ENCODE measurements at places on chromosomes 16 and 17.
A peak's percentile ranks its signal among the peaks of the same experiment; 100 is the strongest.

DNA sequence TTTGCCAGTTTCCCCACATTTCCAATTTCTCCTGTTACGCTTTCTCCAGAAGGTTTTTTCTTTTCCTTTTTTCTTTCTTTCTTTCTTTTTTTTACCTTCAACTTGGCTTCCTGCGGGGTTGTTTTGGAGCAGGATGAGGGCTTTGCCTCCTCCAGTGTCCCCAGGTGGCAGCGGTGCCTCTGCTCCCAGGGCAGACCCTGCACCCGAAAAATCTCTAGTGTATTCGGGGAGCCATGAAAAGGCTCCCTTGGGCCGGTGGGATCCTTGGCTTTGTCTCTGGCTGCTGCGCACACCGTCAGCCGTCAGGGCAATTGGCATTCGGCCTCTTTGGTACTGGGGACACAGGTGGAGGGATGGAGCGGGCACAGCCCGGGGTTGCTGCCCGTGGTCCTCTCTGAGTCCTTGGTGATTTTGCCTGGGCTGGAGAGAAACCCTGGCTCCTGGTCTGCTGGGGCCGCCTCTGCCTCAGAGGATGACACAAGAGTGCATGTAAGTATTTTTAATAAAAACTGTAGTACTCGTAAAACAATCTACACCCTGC lies 846 bp downstream of the ITGB3 start:
- DNase-seq: no peak

DNA sequence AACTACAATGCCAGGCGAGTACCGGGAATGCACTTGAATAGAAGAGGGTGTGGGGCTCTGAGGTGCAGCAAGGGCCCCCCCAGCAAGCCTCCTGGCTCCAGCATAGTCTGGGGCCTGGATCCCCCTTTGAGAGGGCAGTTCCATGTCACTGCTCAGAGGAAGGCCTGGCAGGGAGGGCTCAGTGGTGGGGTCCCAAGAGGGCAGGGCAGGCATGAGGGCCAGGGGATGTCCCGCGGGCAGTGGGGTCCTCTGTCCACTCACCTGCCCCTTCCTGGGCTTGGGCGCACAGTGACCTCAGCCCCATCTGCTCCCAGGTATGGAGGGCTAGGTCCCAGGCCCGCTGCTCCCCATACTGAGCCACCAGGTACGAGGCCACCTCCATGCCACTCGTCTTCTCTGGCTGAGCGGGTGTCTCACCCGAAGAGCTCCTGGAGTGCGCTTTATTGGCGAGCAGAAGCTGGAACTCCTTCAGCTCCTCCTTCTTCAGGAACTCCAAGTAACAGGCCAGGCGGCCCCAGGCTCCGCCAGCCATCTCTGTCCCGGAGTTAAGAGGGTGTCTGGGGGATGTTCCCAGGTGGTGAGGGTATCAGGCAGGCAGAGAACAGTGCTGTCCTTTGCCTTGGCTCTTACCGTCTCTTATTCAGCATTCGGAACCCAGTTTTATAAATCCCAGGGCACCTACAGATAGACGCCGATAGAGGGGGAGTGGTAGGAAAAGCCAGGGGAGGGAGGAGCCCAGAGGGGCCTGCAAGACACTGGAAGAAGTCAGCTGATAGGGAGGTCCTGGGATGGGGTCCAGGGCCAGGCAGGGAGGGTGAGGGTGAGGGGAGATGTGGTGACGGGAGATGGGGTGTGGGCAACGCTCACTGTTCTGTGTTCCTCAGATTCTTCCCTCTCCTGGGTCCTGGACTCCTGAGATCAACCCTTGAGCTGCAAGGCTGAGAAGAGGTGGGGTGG lies 605 bp downstream of the NLRP1 start:
- DNase-seq: no peak

DNA sequence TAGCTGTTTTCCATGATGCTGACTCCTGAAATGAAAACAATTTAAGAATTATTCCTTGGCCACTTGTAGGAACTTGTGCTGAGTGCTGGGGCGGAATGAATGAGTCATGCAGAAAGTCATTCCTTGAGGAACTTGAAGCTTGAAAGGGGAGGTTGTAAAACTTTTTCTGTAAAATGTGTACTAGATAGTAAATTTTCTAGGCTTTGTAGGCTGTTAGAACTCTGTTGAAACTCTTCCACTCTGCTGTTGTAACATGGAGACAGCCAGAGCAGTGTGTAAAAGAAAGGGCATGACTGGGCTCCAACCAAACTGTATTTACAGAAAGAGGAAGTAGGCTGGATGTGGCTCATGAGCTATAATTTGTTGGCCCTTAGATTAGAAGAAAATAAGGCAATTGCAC lies 46.1 kb downstream of the ABCA8 start:
- peak; percentile 92 for DNase-seq

- no peak for DNase-seq
Observed at GRCh38 chr17:81002013-81002384, 10.4 kb downstream of the CHMP6 start.

GRCh38 chr17:46135879-46136563 lies 57.2 kb downstream of the KANSL1 start:
- DNase-seq: no peak

GRCh38 chr16:71758293-71758760 lies 33.8 kb upstream of the PHLPP2 start:
- no peak for DNase-seq

DNA sequence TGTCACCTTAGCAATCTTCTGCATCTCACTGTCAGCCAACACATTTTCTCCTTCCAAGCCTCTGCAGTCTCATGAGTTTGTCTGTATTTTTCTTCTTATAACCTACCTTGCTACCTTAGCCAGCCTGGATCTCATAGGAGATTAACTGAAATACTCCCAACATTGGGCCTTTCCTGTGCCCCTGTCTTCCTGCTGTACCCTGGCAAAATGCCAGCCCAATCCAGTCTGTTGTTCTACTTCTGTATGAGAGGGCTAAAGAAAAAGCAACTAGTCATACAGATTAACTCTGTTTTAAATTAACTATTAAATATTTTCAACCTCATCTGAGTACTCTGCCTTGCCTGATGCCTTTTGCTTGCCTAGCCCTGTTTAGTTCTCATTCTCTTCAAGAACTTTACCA lies 18.4 kb downstream of the GOSR1 start:
- DNase-seq: no peak

DNA sequence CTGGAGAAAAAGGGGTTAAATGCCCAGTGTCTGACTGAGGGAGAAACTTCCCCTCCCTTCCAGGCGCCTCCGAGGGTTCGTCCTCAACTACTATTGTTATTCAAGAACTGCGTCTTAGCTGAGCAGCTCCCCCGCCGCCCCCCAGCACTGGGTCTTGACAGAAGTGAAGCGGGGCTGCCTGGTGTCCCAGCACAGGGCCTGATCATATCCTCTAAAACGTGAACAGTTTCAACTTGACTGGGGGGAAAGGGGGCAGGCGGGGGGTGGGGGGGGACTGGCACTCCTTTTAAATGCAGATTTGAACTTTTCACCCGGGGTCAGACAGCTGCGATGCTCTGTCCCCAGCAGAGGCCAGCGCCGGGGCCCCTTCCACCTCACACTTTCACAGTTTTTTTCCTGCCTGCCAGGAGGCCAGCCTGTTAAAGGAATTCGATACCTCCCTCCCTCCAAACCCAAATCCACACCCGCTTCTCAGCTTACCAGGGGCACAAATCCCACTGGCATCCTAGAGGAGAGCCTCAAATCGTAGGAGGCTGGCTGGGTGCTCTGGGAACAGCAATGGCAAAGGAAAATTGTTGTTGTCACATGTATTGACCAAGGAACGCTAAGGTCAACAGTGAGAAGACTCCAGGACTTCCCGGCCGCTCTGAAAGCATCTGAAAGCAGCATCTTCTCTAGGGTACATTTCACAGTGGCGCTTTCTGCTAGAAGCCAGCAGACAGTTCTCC lies 14.5 kb downstream of the ZFHX3 start:
- DNase-seq: no peak

GRCh38 chr16:11181899-11182279 lies 74.1 kb downstream of the SOCS1 start:
- DNase-seq: no peak

DNA sequence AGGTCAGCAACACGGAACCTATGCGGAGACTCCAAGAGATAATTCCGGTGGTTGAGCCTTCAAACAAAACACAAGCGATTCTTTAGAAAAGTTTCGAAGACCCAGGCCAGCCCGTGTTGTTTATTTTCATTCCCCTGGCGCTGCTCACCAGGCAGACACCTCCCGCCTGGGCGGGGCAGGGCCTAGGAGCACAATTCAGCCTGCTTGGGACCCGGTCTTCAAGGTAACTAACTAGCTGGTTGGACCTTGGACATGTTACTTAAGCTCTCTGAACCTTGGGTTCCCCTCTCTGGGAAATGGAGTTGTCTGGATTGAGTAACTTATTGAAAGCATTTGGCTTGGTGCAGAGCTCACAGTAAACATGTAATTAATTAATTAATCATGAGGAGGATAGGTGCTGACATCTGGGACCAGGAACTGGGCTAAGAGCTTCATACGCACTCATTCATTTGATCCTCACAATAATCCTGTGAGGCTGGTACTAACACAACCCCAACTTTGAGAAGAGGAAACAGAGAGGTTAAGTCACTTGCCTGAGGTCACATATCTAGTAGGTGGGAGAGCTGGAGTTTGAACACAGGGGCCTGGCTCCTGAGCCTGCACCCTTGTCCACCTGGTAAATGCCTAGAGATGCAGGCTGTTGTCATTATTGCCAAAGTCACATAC lies 125.3 kb upstream of the SMURF2 start:
- no peak for DNase-seq

DNA sequence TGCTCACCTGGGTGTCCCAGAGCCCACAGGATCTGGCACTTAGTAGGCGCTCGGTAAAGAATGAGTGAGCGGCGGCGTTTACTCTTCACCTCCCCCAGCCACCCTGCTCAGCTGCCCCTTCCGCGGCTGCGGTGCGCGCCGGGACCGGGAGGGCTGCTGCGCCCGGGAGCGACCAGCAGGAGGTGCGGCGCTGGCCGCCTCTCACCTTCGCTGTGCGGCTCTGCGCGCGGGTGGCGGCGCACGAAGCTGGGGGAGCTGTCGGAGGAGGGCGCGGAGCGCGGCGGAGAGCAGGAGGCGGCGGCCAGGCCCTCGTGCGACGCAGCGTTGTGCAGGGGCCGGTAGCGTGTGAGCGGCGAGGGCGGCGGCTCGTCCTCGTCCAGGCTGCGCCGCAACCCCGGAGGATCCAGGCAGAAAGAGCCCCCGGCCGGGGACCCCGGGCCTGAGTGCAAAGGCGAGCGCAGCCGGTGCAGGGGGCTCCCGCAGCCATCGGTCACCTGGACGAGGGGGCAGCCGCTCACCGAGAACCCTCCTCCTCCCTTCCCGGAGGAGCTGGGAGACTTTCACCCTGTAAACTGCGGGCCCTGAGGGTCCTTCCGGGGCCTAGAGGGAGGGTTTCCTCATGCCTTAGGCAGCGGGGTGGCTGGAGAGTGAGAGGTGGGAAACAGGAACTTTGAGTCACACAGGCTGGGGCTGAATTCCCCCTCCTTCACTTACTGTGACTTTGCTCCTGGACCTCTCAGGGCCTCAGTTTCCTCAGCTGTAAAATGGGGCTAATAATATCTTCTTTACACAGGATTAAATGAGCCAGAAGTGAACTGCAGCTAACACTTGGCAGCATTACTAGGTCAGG lies 12.5 kb downstream of the SAMD14 start:
- no peak for DNase-seq

- no peak for DNase-seq
Observed at GRCh38 chr16:14447783-14448182, 182.3 kb downstream of the PARN start.

- DNase-seq: no peak
Observed at GRCh38 chr17:34182036-34182803, 72.9 kb upstream of the CCL2 start.

- DNase-seq: no peak
Observed at GRCh38 chr16:23955088-23955487, 119.3 kb downstream of the PRKCB start.
